ENCODE measurements at places on chromosomes 11 and 22.

GRCh38 chr11:121483805-121484480 lies 31.2 kb upstream of the SORL1-AS1 start:
- DNase-seq, result no peak

DNA sequence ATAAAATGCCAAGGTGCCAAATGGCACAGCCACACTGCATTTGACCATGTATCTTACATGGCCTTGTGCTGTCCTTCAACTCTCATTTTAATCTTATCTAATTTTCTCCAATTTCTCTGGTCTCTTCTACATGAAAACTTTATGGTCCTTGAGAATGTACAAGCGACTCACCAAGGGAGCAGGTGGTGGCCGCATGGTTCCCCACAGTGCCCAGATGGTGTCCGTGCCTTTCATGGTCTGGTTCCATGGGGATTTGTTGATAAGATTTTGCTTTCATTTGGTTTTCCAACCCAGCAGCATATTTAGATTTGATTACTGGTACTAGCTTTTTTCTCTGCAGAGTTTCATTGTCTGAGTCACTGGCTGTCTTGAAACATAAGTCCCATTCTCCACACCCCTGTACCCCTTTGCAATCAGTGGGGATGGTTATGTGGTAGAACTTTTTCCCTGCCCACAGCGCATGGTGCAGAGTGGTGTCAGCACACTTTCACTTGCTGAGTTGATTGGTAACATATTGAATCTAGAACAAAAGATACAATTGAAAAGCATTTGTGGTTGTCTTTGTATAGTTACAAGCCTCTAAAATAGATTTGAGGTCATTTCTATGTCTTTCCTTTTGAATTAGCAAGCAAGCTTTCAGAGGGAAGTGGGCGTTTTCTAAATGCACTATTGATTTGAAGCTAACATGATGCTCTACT lies 24.1 kb downstream of the ZNRF3 start:
- peak; percentile 57 for DNase-seq

DNA sequence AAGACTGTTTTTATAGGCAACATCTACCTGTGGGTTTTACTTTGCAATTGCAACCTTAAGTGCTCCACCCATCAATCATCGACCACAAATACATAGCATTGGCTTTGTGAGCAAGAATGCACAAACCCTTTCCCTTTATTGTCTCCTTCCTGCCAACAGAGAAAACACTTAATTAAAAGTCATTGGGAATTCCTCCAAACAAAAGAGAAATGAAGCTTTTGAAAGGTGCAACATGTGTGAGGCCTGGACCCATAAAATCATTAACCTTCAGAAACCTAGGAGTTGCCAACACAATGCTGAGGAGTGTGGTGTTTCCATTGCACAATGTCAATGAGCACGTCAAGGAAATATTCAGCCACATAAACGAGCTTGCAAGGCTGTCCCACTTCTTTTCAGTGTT lies 223.2 kb downstream of the BLID start:
- DNase-seq, result no peak

DNA sequence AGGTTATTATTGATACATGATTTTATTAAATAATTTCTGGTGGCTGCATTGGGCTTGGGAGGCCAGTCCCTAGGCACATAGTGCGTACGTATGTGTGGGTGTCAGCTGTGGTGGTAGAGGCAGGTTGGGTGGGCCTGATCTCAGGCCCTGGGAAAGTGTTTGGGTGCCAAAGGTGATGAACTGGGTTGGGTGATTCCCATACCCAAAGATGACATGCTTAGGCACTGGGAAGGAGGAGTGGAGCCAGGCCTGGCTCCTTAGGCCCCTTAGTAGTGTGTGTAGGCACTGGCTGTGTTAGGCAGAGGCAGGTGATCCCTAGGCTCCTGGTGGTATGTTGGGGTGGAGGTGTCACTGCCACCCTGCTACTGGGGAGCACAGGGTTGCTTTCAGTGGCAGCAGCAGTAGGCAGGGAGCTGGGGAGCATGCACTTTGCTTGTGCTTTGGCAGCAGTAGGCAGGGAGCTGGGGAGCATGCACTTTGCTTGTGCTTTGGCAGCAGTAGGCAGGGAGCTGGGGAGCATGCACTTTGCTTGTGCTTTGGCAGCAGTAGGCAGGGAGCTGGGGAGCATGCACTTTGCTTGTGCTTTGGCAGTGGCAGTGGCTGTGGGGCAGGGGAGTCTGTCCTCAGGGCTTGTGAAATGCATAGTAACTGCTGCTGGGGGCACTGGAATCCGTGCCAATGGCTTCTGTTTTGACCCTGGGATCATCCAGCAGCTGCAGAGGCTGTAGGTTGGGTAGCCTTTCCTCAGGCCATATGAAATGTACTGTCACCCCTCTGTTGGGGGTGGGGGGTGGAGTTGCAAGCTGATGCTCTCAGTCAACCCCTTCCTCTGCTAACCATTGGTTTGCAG lies 84.4 kb downstream of the RRM1 start:
- DNase-seq, result no peak

DNA sequence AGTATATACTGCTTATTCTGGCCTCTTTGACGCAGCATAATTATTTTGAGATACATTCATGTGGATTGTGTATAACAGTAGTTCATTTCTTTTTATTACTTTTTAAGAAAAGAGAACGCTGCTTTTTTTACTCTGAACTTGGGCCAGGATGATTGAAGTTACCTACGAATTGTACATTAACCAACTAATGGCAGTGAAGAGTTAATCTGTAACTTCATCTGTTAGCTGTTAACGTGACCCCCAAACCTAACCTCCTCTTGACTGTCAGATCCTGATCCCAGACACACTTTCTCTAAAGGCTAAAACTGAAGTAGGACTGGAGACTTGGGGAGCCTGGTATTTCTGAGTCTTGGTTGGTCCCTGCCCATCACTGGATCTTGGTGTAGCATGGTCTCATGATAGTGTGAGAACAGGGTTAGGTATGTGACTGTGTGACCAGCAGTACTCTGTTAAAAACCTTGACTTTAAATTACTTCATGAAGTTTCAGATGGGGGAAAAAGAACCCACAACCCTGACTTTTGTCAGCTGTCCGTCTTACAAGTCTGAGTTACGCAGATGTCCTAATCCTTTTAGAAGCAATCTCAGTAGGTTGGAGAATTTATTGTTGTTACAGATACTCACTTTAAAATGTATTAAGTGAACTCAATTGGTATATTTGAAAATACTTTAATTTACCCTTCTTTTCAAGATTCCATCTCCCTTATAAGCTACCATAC lies 39.4 kb downstream of the C22orf31 start:
- no peak for DNase-seq

GRCh38 chr11:85281550-85281949 lies 345.6 kb downstream of the DLG2 start:
- DNase-seq, result no peak

DNA sequence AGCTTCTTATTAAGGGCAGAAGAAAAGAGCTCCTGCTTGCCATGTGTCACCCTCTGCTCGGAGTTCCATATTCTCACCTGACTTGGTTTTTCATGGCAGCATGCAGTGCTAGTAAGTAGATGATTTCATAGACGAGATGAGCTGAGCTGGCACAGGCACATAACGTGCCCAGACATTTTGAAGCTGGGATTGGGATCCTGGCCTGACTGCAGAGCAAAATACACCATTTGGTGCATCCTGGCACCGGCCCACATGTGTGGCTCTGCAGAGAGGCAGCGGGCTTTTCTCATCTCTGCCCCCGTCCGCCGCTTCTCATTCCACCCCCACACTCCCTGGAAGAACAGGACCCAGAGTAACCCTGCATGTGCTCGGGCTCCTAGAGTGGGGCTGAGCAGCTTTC lies 24.8 kb downstream of the FAM118A start:
- DNase-seq, result no peak

Data from myocyte (in vitro differentiated cells).